ENCODE measurements at places on chromosomes 5 and 9.

DNA sequence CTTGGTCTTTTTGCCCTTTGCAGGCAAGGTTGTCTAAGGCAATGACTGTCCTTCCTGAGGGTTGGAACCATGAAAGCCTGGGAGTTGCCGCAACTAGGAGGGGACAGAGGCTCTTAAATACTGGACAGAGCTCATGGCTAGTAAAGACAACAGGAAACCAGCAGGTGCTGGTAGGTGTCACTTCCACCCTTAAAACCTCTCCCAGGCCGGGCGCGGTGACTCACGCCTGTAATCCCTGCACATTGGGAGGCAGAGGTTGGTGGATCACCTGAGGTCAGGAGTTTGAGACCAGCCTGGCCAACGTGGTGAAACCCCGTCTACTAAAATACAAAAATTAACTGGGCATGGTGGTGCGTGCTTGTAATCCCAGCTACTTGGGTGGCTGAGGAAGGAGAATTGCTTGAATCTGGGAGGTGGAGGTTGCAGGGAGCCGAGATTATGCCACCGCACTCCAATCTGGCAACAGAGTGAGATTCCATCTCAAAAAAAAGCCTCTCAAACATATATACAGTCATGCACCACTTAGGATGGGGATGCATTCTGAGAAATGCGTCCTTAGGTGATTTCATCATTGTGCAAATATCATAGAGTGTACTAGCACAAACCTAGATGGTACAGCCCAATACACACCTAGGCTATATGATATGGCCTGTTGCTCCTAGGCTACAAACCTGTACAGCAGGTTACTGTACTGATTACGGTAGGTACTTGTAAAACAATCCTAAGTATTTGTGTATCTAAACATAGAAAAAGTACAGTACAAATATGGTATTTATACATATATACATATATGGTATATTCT is 102.7 kb downstream of the HSPA4 start:
- DNase-seq: no peak

GRCh38 chr5:165497707-165498106 is 1992.3 kb downstream of the MAT2B start:
- peak; percentile 2 for DNase-seq

DNA sequence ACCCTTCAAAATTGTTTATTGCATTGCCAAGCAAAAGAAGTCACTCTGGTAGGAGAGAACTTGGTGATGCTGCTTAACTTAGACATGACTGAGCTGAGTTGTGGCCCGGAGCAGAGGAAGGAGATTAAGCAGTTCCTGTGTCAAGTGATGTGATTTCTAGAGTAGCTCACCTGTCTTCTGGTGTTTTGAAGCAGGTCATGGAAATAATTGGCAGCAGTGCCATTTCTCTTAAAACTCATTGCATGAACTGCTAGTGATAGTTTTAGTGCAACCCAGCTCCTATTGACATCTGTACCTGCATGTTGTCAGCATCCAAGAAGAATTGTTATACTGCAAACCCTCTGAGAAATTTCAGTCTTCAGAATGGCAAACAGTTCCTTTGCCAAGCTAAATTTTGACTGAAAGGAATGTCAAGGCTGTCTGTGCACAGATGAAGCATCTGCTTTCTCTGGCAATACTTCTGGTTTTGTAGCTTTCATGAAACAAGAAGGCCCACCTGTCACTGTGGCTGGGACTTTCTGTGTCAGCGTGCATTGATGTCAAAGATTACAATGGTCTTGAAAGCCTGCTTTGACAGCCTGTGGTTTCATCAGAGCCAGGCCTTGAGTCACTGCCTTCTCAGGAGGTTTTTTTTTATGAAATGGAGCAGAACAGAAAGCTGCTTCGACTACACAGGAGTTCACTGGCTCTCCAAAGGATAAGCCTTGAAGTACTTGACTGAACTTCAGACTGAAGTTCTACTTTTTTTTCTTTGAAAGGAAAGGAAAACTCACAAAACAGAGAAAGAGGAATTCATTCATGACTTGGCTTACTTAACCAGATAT is 90.6 kb downstream of the RALGPS1 start:
- no peak for DNase-seq

DNA sequence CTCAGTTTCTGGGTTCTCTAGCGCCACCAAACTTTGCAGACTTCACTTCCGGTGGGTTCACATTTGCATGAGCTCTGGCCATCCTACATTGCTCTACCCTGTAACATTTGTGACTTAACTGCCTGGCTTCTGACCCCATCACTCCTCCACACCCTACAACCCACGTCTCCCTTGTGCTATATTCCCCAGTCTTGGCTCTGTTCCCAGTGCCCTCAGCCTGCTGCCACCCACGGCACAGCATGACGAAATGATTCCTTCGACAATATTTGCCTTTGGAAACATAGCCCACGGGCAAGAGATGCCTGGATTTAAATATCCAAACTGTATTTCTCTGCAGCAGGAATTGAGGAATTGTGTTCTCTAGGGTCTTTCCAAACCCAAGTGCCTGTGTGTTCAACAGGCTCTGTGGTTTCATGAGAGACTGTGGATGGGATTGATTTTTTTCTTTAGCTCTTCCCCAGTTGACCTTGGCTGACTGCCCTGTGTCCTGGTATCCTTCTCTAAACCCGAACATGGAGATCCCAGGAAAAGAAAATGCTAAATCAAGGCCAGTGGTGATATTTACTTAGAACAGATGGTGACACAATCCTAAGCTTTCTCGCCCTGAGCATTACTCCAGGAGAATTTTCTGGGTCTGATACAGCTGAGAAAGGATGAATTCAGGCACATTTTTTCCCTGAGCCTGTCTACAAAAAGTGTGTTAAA is 44.4 kb upstream of the GRIA1 start:
- DNase-seq: no peak

DNA sequence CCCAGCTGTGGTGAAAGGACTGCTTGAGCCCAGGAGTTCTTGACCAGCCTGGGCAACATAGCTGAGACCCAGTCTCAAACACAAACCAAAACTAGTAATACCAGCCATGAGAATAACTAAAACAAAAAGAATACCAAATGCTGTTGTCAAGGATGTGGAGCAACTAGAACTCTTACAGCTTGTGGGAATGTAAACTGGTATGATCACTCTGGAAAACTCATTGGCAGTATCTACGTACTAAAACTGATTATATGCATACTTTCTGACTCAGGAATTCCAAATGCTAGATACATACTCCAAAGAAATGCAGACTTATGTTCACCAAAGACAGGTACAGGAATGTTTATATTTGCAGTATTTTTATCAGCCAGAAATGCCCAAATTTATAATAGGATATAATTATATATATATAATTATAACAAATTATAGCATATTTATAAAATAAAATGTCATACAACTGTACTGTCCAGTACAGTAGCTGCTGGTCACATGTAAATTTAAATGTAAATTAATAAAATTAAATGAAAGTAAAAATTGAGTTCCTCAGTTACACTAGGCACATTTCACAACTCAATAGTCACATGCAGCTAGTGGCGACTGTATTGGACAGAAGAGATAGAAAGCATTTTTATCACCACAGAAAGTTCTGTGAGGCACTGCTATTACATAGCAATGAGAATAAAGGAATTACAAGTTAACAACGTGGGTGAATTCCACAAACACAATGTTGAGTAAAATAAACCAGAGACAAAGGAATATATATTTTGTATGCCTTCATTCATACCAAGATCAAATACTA is 118.5 kb downstream of the GNAQ start:
- DNase-seq: no peak

DNA sequence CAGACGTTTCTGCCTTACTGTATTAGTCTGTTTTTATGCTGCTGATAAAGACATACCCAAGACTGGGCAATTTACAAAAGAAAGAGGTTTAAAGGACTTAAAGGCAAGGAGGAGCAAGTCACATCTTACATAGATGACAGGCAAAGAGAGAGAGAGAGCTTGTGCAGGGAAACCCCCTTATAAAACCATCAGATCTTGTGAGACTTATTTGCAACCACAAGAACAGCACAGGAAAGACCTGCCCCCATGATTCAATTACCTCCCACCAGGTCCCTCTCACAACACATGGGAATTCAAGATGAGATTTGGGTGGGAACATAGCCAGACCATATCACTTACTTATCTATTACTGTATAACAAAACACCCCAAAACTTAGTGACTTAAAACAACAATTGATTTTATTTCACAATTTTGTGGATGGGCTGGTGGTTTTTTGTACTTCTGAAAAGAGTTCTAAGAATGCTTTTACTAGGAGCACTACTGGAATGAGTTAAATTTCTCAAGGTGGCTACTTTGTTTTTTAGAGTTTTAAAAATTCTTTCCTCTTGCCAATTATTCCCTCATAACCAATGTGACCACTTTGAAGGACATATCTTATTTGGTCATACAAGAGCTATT is 10.3 kb downstream of the RUSC2 start:
- DNase-seq: no peak

DNA sequence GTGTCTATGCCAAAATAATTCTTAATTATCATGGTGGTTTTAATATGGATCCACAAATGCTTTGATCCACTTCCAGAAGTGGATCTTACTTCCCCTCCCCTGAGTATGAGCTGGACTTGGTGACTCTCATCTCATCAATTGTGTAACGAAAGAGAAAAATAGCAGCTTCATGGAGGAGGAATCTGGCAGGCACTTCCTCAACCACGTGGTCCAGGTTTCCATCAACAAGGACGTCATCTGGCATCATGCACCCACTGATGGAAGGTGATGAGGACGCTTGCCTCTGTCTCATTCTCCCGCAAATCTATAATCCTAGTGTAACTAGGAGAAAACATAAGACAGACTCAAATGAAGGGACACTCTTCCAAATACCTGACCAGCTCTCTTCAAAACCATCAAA is 54.6 kb upstream of the S1PR3 start:
- no peak for DNase-seq

DNA sequence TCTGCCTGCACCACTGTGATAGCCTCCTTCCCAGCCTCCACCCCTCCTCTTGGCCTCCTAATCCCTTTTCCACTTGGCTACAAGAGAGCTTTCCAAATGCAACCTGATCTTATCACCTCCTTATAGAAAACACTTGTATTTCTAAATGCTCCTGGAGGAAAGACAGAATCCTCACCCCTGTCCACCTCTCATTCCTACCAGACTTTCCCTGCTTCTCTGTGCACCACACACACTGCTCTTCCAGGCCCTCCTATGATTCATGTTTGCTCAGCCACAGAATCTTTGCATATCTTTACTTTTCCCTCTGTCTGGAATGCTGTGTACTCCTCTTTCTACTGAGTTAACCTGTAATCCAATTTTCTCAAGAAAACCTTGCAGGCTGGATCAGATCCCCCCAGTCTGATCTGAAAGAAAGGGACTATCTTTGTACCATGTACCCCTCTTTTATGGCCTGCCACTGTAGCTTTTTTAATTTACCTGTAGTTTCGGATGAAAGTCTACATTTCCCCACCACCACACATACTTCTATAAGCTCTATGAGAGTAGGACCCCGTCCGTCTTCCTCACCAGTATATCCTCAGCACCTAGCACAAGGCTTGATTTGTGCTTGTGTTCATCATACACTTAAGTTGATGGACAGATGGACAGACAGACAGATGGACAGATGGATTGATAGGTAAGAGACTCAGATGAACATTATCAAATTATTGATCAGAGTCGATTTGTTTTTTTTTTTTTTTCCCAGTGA is 95.3 kb downstream of the GALNT10 start:
- no peak for DNase-seq

DNA sequence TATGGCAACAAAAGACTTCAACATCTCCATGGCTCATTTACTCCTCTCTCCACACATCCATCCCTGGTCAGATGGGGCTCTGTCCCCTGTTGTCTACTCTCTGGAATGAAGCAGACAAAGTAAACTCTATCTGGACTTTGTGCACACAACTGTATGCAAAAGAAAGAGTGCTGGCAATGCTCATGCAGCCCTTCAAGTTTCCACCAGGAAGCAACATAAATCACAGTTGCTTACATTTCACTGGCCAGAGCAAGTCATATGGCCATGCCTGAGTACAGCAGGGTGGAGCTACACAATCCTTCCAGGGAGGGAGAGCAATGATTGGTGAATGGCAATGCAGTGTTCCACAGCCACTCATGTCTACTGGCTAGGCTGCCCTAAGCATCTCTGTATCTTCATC is 12.4 kb upstream of the SHC3 start:
- DNase-seq: no peak

DNA sequence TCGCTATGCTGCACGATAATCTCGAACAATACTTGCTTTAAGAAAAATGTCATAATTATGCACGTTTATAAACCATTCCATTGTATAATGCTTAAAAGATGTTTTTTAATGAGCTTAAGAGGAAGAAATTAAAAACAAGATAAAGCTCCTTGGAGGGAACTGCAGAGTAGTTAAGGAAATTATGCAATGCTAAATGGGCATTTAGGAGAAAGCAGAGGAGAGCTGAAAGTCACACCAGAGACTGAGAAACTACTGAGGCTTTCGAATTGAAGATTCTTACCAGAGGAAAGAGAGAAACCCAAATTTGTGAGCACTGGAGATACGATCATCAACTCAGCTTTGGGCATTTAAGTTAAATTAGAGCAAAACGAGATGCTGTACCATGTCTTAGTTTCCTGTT is 119.4 kb downstream of the CDH10 start:
- no peak for DNase-seq

DNA sequence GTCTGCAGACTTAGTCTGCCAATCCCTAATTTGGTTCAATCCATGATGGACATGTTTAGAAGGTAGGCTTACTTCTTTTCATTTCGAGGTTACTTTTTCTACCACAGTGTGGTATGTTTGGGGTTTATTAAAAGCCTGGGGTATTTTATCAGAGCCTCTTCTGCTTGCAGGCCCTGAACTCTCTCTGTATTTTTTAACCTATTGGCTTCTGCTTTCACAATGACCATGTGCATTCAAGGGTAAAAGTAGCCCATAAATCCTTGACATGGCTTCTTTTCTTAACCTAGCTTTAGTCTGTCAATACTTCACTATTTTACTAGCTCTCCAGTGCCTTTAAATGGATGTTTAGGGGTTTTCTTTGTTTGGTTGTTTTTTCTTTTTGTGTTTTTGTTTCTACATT is 286.6 kb downstream of the FER start:
- no peak for DNase-seq

DNA sequence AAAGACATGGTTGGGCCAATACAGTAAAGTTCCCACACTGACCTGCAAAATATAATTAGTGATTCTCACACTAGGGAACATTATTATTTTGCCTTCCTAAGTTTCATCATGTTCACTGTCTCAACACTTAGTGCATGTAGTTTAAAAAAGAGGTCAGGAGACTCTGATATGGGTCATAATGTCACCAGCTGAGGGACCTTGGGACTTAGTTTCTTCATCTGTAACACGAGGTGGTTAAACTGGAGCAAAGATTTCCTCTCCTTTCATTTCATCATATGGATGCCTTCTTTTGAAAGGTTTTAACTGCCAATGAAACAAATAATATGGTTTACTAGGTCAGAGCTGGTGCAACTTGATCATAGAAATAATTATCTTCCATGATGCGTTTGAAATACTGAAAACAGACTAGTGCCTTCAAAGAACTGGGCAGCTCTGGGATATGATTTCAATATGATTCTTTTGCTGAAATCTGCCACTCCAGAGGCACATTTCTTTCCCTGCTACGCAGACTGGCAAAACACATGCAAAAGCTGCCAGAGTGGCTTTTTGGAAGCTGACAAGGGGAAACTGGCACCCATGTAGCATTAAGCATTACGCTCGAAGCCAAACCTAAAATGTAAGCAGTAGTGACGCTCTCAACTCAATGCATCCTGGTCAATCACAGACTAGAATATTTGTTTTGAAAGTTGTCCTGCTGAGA is 20.8 kb downstream of the RETREG1 start:
- DNase-seq: no peak

- no peak for DNase-seq
Measured at GRCh38 chr5:98604301-98604700, 169.2 kb upstream of the RGMB start.
